Hematopoietic multipotent progenitor cell treated with erythropoietin and hydrocortisone succinate and interleukin-3 and kit ligand, for 4 days (in vitro differentiated cells): ENCODE measurements at places on chromosomes 3 and 15.

GRCh38 chr15:82709421-82710207 is at the start of gene AP3B2:
Gene AP3B2 (minus strand): TSS chr15:82709875. CDS start chr15:82709706, 169 bp downstream.
- DNase-seq: peak; percentile 89

- DNase-seq: peak; percentile 69
Measured at GRCh38 chr3:127775398-127776109, 46.8 kb downstream of the MGLL start.

DNA sequence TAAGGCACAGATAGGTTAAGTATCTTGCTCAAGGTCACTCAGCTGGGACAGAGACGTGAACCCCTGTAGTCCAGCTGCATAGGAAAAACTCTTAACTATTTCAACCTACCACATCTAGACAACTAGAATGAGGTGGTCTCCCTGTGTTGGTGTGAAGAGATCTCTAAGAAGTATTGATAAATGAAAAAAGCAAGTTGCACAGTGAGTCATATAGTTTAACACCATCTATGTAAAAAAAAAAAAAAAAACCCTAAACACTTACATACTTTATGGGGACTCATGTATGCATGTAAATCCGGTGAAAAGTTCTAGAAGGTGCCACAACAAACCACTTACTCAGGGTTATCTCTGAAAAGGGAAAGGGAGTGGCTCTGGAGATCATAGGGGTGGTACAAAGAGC is 185.5 kb downstream of the SATB1 start:
- DNase-seq: no peak

GRCh38 chr3:113985541-113985940 is 37.7 kb downstream of the ZDHHC23 start:
- DNase-seq: peak; percentile 47

GRCh38 chr3:136078421-136079364 is 113.2 kb downstream of the PPP2R3A start:
- DNase-seq: peak; percentile 81
